Chondrocyte (in vitro differentiated cells): ENCODE measurements at places on chromosomes 16 and 17. TPM values are rescaled to one million over a fixed set of nuclear protein-coding genes. Genes with fewer than 3 reads are reported as not detected.

Gene PCGF2
- total RNA-seq = 50.7 to 56.1 TPM (median 55.2 TPM) in 3 replicates

DNA sequence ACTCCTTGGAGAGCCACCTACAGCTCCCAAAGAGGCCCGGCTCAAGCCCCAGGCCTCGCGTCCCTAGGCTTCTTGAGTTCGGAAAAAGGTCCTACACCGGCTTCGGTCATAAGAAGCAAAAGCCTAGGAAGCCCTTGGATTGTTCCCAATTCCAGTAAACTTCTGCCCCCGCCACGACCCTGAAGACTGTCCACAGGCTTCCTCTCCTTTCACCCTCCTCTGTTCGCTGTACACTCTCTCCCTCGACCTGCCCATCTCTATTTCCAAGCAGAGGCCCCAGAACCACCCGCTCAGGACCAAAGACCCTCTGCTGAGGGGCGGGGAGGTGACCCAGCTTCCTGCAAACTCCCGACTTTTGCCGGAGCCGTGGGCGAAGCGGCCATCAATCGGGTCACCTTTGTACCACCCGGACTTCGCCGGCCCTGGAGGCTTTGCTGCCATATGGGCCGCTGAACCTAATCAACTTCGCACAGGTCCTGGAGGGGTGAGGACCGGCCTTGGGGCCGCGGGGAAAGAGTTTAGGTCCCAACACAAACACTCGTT is 2.7 kb downstream of the HOXB2 start:
- H3K27me3 ChIP-seq = peaks cover 72% of the 10 kb centered on the region
- H3K27ac ChIP-seq = peak overlapping the region; percentile 85
- H3K36me3 ChIP-seq = peaks cover 4% of the 10 kb centered on the region

GRCh38 chr16:67763066-67763465 is 43.3 kb downstream of the RANBP10 start:
- no peak for DNase-seq
- no peaks in the 10 kb centered on the region for H3K27me3 ChIP-seq

- DNase-seq = no peak
- H3K4me3 ChIP-seq = no peak overlapping the region
- no peak overlapping the region for H3K27ac ChIP-seq
- peaks cover 3% of the 10 kb centered on the region for H3K4me1 ChIP-seq
- peaks cover 1% of the 10 kb centered on the region for H3K36me3 ChIP-seq
These were observed 1.7 kb upstream of the PRR35 start for GRCh38 chr16:558298-559020.

- H3K4me3 ChIP-seq = no peak overlapping the region
- H3K4me1 ChIP-seq = peaks cover 4% of the 10 kb centered on the region
- peaks cover 17% of the 10 kb centered on the region for H3K36me3 ChIP-seq
- no peaks in the 10 kb centered on the region for H3K27me3 ChIP-seq
- no peak overlapping the region for H3K27ac ChIP-seq
These were observed 13.2 kb downstream of the CNTNAP1 start for GRCh38 chr17:42695500-42695899.

- H3K4me1 ChIP-seq = no peaks in the 10 kb centered on the region
- no peaks in the 10 kb centered on the region for H3K36me3 ChIP-seq
- no peaks in the 10 kb centered on the region for H3K27me3 ChIP-seq
- DNase-seq = no peak
These were observed 260.9 kb downstream of the PHKB start for GRCh38 chr16:47722046-47722445.

GRCh38 chr16:21990381-21990944 is 10.5 kb downstream of the PDZD9 start:
- no peak for DNase-seq
- no peak overlapping the region for H3K27ac ChIP-seq
- H3K4me1 ChIP-seq = no peaks in the 10 kb centered on the region
- H3K36me3 ChIP-seq = peaks cover 5% of the 10 kb centered on the region
- no peaks in the 10 kb centered on the region for H3K27me3 ChIP-seq

GRCh38 chr16:4723071-4723767 is 10.9 kb downstream of the ANKS3 start:
- peak overlapping the region; percentile 74 for H3K27ac ChIP-seq
- H3K4me1 ChIP-seq = peaks cover 10% of the 10 kb centered on the region
- peaks cover 3% of the 10 kb centered on the region for H3K36me3 ChIP-seq

Gene EFNB3
- total RNA-seq = 4.1 to 6.5 TPM (median 6.4 TPM) in 3 replicates

Gene SLC47A1
- 1.7 to 4.9 TPM (median 2.0 TPM) in 3 replicates for total RNA-seq

Gene CDRT15L2
- total RNA-seq = not detected in 3 replicates

DNA sequence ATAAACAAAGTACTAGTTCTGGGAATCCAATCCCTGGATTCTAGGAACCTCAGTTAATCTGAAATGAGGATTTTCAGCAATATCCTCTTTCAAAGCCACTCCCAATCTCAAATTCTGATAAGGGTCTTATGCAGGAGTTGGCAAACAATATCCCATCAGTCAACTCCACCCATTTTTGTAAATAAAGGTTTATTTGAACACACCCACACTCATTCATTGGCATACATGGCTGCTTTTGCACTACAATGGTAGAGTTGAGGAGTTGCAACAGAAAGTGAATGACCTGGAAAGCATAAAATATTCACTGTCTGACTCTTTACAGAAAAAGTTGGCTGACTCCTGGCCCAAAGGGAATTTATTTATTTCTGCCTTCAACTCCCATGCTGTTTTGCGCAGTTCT is 157.7 kb upstream of the CDH11 start:
- H3K4me1 ChIP-seq = peaks cover 27% of the 10 kb centered on the region
- H3K36me3 ChIP-seq = no peaks in the 10 kb centered on the region
- H3K4me3 ChIP-seq = no peak overlapping the region
- H3K27ac ChIP-seq = no peak overlapping the region
- H3K27me3 ChIP-seq = no peaks in the 10 kb centered on the region
- no peak for DNase-seq

DNA sequence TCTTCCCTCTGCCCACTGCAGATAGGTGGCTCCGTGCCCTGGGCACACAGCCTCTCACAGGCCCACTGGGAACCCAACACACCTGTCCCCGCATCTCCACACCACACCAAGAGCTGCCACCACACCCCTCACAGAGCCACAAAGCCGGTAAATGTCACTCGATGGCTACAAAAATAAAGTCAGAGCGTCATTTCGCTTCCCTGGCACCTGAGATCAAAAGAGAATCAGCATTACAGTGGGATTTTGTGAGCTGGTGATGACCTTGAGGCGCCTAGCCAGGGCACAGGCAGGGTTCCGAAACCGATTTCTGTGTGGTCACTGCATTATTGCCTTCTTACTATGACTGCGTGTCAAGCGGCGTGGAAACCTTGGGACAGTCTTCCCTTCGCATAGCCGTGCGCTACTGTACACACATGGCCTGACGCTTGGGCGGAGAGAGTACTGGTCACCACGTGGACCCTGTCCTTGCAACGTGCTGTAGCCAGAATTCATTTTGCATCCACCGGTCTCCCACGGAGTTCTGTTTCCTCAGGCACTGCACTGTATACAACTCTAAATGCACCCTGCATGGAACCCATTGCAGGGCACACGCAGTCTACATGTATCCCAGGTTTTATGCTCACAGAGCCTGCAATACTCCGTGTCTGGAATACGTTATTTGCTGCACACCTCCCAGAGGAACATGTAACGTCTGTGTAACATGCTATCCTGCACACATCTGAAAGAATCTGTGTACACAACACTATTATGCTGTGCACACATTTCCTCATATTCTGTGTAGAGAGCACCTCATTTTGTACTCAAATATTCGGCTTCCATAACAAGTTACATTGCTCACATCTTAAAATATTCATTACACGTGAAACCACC is 5.8 kb upstream of the FOXF1 start:
- H3K27me3 ChIP-seq = peaks cover 84% of the 10 kb centered on the region
- H3K4me3 ChIP-seq = no peak overlapping the region
- peaks cover 20% of the 10 kb centered on the region for H3K4me1 ChIP-seq
- no peaks in the 10 kb centered on the region for H3K36me3 ChIP-seq
- no peak overlapping the region for H3K27ac ChIP-seq

DNA sequence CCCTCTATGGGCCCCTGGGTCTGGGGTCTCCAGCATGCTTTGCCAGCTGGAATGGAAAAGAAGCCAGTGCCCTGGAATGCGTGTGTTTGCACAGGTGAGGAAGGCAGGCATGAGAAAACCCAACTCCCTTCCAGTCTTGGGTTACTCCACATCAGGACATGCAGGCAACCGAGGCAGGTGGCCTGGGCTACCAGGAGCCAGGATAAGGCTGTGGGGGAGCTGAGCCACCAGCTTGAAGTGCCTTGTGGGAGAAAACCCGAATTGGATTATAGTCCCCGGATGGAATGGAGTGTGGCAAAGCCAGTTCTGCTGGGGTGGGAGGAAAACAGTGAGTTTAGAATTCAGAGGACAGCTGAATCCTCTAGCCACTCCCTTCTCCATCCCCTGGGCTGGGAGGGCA is 7.2 kb downstream of the SRCIN1 start:
- H3K4me1 ChIP-seq = peaks cover 9% of the 10 kb centered on the region
- no peak overlapping the region for H3K4me3 ChIP-seq
- no peak for DNase-seq
- peaks cover 50% of the 10 kb centered on the region for H3K27me3 ChIP-seq
- no peak overlapping the region for H3K27ac ChIP-seq

DNA sequence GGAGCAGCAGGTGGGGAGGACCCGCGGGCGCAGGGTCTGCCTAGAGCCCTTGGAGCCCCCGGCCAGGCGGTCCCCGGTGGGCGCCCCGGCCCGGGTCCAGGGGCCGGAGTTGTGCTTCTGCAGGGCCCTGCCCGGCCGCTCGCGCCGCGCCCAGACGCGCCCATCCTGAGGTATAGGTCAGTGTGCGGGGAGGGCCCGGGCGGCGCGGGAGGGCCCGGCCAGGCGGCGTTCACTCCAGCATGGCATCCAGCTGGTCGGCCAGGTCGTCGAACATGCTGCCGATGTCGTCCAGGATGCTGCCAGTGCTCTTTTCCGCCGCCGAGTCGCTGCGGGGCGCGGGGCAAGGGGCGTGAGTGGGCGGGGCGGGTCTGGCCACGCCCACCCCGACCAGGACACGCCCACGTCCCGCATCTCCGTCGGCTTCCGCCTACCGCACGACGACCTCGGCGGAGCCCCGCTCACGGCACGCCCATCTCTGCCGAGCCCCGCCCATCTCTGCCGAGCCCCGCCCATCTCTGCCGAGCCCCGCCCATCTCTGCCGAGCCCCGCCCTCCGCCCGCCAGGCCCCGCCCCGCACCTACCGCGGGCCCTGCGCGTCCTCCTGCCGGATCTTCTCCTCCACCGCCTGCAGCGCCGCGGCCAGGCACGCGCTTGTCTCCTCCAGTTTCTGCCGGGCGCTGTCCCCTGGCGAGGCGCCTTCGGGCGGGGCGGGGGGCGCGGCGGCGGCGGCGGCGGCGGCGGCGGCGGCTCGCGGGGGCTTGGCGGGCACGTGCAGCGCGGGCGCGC is 17.9 kb downstream of the CASKIN1 start:
- no peaks in the 10 kb centered on the region for H3K4me1 ChIP-seq
- H3K36me3 ChIP-seq = peaks cover 12% of the 10 kb centered on the region
- no peak overlapping the region for H3K27ac ChIP-seq
- no peak overlapping the region for H3K4me3 ChIP-seq

- peaks cover 4% of the 10 kb centered on the region for H3K36me3 ChIP-seq
- peaks cover 2% of the 10 kb centered on the region for H3K4me1 ChIP-seq
- no peaks in the 10 kb centered on the region for H3K27me3 ChIP-seq
These were observed 434.1 kb downstream of the CDH11 start for GRCh38 chr16:64687786-64688185.
